ENCODE measurements at places on chromosomes 3 and 15.

GRCh38 chr15:91881569-91882297 is 28.2 kb downstream of the SLCO3A1 start:
- DNase-seq = no peak

DNA sequence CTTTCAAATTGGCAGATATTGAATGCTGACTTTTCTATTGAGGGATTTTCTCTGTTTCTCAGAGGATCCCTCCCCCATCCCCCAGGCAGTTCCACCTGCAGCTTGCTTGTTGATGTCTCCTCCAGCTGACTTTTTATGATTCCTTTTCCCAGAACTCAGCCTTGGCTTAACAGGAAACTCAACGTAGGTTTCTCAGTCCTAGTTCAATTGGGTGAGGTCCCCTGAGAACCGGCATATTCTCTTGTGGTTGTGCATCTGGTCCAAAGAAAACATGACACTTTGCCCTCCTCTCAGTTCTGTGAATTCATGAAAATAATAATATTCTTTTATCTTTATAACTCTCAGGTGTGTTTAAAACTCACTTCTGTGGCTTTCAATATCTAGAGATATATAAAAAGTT is 1222.1 kb downstream of the OTOL1 start:
- DNase-seq = no peak

DNA sequence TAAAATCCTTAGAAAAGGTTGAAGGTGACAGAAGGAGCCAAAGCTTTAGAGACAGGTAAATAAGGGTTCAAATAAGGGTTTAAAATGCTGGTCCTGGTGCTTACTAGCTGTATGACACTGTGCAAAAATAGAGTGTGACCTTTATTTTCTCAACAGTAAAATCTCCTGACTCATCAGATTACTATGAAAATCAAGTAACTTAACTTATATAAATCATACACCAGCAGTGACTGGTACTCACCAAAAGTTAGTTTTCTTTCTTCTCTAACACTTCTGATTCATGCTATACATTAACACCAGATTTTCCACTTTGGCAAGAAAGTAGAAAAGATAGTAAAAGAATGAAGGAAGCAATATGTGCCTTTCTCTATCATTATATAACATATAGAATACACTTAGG is 205.9 kb upstream of the GBE1 start:
- peak; percentile 3 for DNase-seq

- no peak for DNase-seq
Observed at GRCh38 chr3:131802029-131802428, 232.8 kb downstream of the CPNE4 start.

- DNase-seq = no peak
Observed at GRCh38 chr3:2360815-2361214, 262.1 kb downstream of the CNTN4 start.

GRCh38 chr3:45437383-45437782 is 49.0 kb downstream of the LARS2 start:
- DNase-seq = peak; percentile 7

DNA sequence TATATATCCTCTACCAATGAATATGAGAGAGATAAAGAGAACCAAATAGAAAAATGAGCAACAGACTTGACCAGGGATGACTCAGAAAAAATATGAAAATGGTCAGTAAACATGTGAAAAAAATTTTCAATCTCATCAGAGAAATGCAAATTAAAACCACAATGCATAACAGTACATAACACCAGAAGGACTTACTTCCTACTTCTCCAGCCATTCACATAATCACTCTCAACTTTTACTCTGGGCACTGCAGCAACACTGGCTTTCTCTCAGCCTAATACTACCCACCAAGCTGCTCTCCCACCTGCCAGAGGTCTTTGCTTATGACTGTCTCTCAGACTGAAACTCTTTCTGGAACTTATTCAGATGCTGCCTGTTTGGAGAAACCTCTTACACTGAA is 49.4 kb downstream of the DPH6 start:
- DNase-seq = peak; percentile 40

DNA sequence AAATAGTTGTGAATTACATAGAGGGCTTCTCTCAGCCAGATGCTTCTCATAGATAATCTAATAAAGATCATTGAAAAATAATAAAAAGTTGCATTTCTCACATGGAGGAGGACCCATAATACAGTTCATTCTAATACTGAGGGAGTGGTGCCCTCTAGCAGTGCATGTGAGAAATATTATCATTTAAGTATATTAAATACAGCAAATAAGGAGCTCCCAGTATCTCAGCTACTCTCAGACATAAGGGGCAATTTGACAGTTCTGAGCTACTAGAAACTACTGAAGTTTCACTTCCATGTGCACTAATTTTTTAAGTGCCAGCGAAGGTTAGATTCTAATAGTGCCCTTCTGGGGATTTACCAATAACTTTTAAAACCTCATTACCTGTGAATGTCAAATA is 188.3 kb downstream of the IL5RA start:
- no peak for DNase-seq

GRCh38 chr3:42031808-42032480 is 59.2 kb upstream of the TRAK1 start:
- peak; percentile 74 for DNase-seq

GRCh38 chr3:71398157-71398836 is 185.2 kb downstream of the FOXP1 start:
- no peak for DNase-seq

- no peak for DNase-seq
Observed at GRCh38 chr3:88385090-88385489, 235.3 kb downstream of the C3orf38 start.

GRCh38 chr3:39154280-39155021 is 1.1 kb upstream of the CSRNP1 start:
- DNase-seq = no peak

DNA sequence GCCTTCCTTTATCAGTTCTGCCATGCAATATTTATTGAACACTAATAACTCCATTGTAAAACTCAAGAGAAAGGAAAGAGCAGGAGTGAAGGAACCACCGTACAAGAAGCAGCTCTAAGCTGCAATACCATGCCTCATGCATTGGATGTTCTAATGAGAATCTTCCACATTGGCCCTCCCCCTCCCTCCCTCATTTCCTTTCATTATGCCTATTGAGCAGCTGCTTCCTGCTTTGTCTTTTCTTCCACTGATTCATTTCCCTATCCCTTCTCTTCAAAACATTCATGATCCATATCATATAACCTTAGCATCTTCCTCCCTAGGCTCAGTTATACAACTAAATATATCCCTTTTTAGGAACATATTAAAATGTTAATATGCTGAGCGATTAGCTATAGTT is 698.7 kb upstream of the GOLIM4 start:
- DNase-seq = no peak

DNA sequence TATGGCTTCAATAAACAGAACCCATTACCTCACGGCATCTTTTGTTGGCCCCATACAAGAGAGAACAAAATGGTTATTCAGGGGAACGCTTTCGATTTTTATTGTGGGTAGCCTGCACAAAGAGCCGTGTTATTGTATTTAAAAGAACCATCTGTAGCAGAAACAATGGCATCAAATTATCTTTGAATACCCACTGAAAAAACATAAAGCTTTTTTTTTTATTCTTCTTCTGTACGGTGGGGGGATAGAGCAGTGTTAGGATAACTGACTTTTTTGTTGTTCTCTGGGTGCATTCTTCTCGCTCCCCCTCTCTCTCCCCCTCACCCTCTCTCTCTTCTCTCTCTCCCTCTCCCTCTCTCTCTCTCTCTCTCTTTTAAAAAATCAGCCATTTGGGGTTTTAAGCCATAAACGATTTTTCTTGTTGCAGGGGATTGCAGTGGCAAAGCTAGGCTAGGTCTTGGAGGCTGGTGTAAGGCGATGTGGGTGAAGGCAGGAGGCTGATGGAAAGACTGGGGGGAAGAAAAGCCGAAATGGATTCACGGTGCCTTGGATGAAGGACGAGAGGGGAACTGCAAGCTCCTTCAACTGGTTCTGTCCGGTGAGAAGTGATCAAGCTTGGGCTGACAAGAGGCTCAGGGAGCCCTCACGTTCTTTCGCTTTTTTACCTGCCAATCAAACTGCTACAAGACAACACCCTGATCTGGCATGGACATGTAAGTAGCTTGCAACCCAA is 12.4 kb upstream of the SOX2 start:
- DNase-seq = no peak

- DNase-seq = peak; percentile 65
Observed at GRCh38 chr3:99373088-99373845, 265.1 kb upstream of the COL8A1 start.

DNA sequence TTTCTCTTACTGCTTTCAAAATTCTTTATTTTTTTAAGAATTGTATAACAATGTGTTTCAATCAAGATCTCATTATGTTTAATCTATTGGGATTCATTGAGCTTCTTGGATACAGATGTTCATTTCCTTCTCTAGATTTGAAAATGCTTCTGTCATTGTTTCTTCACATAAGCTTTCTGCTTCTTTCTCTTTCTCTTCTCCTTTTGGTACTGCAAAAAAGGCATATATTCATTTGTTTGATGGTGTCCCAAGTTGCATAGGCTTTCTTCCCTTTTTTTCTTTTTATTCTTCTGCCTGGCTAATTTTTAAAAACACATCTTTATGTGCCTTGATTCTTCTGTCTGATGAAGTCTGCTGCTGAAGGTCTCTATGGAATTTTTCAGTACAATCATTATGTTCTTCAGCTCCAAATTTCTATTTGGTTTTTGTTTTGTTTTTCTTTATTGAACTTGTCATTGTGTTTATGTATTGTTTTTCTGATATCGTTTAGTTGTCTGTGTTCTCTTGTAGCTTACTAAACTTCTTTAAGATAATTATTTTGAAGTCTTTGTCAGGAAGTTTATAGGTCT is 88.9 kb downstream of the DTWD1 start:
- DNase-seq = no peak

- no peak for DNase-seq
Observed at GRCh38 chr3:41053220-41053619, 146.1 kb upstream of the CTNNB1 start.

DNA sequence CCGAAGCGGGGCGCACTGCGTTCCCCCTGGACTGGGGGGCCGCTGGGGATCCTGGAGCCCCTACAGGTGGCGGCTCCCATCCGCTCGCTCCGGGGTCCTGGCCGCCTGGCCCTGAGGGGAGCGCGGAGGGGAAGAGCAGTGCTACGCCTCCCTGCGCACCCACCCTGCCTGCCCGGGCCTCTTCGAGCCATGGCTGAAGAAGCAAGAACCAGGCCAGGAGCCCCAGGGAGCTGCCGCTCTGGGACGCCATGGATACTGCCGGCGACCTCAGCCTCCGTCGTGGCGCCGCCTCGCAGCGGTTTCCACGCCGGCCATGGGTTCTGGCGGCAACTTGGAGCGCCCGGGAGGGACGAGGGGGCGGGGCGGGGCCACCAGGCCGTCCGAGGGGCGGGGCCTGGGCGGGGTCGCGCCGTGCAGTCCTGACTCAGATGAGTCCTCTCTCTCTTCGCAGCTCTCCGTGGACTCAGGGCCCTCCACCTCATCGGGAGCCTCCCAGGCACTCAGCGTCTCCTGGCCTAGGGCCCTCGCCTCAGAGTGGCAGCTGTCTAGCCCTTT is 50.9 kb downstream of the MYL3 start:
- peak; percentile 34 for DNase-seq

DNA sequence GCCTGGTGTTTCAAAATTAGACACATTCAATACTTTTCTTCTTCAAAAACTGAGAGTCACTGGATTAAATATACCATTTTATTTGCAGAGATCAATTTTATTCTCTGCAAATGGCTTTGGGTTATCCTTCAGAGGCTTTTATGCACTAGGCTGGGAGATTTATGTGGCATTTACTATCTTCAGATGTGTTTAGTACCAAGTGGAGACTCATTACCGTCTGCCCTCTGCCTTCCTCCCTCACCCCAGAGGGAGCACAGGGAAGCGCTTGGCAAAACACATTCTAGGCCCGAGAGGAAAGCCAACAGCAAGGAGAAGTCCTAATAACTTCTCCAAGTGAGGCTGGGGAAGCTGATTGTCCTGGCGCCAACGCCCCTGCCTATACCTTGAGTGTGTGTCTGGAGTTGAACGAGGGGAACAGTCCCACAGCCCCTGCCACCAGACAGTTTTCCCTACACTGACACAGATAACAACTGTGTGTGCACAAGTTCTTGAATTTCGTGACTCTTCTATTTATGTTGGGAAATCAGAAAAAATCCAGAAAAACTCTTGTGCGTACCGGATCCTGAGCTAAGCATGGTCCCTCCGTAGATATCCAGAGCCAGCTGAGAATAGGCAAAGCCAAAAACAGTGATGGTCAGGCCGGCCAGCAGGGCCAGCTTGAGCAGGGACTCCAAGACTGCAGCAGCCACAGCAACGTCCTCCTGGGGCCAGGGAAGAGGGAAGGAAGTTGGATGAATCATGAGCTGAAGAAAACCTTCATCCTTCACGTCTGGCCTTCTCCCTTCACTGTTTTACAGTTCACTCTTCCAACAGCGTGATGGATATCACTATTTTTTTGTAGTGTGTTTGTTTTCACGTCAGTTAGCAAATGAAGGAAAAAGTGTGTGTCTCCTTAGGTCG is 26.6 kb downstream of the RFT1 start:
- peak; percentile 10 for DNase-seq

DNA sequence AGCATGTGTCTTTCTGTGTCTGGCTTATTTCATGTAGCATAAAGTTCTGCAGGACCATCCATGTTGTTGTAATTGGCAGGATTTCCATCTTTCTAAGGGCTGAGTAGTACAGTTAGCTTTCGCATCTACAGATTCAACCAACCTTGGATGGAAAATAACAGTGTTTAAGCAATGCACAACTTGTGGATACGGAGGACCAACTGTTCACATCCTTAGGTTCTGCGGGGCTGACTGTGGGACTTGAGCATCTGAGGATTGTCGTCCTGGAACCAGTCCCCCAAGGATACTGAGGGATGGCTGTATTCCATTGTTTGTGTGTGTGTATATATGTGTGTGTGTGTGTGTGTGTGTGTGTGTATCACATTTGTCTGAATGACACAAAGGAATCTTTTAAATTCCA is 27.7 kb downstream of the ABHD17C start:
- no peak for DNase-seq

- peak; percentile 46 for DNase-seq
Observed at GRCh38 chr15:62644889-62645742, 397.4 kb upstream of the TPM1 start.

- no peak for DNase-seq
Observed at GRCh38 chr3:167872032-167872431, 136.5 kb downstream of the SERPINI1 start.

GRCh38 chr15:32819448-32819847 is 101.6 kb downstream of the GREM1 start:
- peak; percentile 62 for DNase-seq

DNA sequence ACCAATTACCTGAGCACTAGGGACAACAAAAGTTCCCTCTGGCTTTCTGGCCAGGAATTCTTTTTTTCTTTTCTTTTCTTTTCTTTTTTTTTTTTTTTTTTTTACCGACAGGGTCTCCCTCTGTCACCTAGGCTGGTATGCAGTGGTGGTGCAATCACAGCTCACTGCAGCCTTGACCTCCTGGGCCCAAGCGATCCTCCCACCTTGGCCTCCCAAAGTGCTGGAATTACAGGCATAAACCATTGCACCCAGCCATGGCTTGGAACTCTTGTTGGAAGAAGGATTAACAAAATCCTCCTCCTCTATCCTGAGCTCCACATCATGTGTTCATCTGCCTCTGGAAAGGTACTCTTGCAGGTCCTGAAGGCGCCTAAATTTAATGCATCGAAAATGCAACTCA is 2.9 kb upstream of the LTF start:
- DNase-seq = no peak

- DNase-seq = peak; percentile 51
Observed at GRCh38 chr3:151011427-151011826, 38.9 kb upstream of the CLRN1 start.

GRCh38 chr15:61892140-61892539 is 168.1 kb downstream of the VPS13C start:
- no peak for DNase-seq
